ENCODE measurements at places on chromosomes 2 and 18.

DNA sequence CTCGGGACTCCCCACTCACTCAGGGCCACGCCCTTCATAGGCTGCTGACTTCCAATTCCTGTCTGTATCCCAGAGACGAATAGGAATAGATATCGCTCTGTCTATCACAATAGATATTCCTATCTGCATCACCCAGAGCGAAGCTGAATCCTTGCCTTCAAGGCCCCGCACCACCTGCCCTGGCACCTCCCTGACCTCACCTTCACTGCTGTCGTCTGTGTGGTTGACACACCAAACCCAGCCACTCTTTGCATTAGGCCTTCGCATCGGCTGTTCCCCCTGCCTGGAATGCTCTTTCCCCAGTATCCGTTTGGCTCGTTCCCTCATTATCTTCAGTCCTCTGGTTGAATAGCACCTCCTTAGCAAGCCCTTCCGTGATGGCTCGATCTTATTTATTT is 43.5 kb downstream of the ATOH8 start:
- no peak for DNase-seq

DNA sequence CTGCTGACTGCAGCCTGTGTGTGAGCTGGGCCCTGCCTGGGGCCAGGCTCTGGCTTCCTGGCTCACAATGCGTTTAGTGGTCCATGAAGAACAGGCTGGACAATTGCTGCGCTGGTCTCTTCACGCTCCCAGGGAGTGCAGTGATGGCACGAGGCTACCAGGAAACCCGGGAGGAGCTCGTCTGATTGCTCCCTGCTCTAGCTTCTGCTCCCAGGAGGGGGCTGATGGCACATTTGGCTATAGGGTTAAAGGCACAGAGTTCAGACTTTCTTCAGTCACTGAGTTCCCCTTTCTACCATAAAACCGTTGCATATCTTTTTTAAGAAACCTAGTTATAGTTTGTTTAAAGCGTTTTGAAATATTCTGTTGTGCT is 60.1 kb downstream of the KCNF1 start:
- no peak for DNase-seq

DNA sequence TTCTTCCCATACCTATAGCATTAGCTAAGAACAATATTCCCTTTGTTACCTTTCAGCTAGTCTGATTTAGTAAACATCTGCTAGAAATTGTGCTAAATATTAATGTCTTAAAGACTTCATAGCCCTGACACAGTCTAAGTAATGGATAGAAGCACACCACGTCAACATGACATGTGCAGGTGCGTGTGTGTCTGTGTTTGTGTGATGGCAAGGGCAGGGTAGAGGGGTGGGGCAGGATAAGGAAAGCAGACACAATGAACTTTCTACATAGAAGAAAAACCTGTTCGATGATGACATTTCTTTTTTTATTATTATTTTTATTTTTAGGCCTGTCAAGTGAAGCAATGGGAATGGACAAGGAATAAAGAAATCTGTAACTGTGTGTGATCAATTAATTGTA is 223.3 kb downstream of the NOL4 start:
- DNase-seq: no peak

GRCh38 chr2:130820279-130820861 is 16.3 kb upstream of the ARHGEF4 start:
- no peak for DNase-seq

DNA sequence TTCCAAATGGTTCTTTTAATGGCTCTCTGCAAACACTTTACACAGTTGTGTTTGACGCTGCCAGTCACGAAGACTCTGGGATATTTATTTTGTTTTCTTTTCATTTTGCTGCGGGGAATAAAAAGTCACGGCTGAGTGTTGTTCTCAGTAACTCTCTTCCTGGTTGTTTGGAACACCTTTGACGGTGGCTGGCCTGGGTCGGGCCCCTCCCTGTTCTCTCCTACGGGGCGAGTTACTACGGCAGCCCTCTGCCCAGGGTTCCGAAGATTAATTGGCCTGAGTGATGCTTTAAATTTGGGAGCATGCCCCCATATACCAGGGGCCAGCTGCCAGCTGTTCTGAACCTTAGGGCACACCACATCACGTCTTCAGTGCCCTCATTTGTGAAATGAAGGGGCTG is 84.7 kb downstream of the GATA6 start:
- DNase-seq: no peak

- DNase-seq: no peak
These were observed 242.9 kb upstream of the TMEFF2 start for GRCh38 chr2:192437653-192438052.

GRCh38 chr2:53098696-53099078 is 668.9 kb upstream of the CHAC2 start:
- no peak for DNase-seq

- DNase-seq: peak; percentile 46
These were observed 37.6 kb upstream of the SPAG16 start for GRCh38 chr2:213246497-213247281.

GRCh38 chr2:224101820-224102630 is 62.9 kb upstream of the SERPINE2 start:
- DNase-seq: no peak
